ENCODE measurements at places on chromosomes 3 and 15.

GRCh38 chr3:117184574-117184973 is 475.0 kb downstream of the TUSC7 start:
- DNase-seq, result peak; percentile 37

GRCh38 chr3:53239800-53240199 is 16.0 kb downstream of the TKT start:
- no peak for DNase-seq

DNA sequence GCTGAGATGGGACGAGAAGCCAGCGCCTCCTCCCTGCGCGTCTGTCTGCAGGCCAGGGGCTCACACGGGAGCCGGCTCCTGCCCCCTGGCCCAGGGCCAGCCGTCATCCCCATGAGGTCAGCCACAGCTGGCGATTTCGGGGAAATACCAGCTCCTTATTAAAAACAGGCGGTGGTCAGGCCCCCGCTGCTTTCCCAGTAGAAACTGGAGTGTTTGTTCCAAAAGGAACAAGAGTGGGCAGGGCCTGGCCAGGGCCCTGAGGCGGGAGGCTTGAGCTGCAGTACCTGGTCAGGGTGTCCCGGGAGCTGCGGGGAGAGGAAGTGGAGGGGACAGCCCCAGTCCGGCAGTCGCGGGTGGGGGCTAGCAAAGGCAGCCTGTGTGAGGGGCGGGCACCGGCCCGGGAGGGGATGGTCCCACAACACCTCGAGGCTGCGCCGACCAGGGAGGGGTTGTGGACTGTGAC is 17.8 kb downstream of the MYL3 start:
- peak; percentile 90 for DNase-seq

GRCh38 chr3:32120471-32120870 is 14.1 kb downstream of the GPD1L start:
- DNase-seq, result no peak

GRCh38 chr3:177145954-177146353 is 51.3 kb downstream of the TBL1XR1 start:
- no peak for DNase-seq

DNA sequence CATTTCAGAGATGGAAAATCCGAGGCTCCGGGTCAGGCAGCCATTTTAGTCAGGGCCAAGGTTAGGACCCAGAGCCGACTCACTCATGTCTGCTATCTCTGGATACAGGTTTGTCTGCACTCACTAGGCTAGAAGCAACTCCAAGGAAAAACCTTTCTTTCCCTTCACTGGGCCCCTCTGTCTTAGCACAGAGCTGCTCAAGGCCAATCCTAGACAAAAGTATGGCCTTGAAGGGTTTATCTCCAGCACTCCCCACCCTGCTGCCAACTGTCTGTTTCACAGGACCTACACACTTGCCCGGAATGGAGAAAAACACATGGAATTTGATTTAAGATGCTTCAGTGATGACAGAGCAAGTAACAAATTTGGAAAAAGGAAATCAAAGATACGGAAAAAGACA is 25.6 kb downstream of the ACAN start:
- no peak for DNase-seq

DNA sequence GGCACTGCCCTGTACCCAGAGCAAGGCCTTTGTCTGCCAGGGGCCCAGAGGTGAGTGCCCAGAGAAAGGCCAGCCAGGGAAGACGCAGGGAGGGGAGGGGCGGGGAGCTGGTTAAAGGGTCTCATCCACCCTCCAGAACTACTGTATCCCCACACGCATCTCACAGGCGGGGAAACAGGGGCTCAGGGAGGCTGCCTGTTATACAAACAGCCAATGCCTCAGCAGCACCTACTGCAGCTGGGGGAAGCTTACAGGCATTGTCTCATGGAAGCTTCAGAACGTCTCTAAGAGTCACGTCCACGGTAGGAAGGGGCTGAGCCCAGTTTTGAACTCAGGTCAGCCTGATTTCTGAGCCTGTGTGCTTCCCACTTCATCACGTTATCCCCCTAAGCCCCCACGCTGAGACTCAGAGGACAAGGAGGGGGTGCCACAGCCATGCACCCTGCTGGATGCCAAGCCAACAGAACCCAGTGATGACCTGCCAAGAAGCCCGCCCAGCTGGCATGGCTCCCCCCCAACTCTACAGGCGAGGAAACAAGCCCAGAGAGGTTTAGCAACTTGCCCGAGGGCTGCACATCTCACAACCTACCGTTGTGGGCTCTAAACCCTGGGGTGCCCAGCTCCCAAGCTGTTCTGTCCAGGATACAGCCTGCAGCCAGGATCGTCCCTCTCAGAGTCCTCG is 54.5 kb downstream of the IQSEC1 start:
- no peak for DNase-seq

DNA sequence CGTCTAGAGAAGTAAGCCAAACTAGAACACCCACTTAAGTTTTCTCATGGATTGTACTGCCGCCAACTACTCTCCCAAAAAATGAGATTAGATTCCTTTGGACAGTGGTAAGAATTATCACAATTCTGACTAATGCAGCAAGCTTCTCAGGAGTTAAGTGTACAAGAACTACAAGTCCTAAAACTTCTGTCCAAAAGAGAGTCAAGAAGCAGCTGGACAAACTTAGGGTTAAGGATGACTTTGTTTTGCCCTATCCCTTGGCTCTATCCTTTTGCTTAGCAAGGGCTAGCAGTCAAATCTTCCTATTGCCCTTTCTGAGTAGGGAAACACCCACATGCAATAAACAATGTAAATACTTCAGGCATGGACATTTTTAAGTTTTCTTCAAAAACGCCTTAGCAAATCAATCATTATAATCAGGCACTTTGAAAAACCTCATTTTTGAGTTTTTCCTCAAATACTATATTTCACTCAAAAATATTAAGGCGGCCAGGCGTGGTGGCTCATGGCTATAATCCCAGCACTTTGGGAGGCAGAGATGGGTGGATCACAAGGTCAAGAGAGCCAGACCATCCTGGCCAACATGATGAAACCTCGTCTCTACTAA is 19.5 kb downstream of the RAF1 start:
- DNase-seq, result peak; percentile 38

DNA sequence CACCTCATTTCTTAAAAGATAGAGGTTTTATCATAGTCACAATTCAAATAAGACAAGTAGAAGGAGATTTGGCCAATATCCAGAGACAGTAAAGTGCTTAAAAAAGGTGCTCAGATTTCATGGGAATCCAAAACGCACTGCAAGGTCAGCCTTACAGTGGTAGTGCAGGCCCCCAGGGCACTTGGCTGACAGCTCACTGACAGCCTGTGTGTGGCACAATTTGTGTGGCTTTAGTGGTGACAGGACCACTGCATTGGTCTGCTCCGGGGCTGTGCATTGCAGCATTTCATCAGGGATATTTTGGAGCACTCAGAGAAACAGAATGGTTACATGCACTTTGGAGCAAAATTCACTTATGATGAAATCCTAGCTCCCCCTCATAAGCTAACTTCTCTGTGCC is 544.3 kb downstream of the NTRK3 start:
- no peak for DNase-seq

DNA sequence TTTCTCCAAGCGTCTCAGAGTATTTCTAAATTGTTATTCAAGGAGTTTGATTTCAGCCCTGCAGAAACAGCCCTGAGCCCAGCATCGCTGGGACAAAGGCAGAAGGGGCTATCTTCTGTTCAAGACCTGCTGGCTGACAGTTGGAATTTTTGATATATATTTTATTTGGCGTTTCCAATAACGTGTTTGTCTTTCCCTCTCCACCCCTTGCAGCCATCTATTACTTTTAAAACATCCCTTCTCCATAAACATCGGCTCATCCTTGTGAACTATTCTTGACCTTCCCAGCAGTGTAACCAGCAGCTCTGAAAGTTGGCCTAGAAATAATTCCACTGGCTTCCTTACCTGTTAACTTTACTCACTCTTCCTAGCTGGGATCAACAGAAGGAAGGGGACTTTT is 5.5 kb upstream of the MEIS2 start:
- DNase-seq, result no peak

DNA sequence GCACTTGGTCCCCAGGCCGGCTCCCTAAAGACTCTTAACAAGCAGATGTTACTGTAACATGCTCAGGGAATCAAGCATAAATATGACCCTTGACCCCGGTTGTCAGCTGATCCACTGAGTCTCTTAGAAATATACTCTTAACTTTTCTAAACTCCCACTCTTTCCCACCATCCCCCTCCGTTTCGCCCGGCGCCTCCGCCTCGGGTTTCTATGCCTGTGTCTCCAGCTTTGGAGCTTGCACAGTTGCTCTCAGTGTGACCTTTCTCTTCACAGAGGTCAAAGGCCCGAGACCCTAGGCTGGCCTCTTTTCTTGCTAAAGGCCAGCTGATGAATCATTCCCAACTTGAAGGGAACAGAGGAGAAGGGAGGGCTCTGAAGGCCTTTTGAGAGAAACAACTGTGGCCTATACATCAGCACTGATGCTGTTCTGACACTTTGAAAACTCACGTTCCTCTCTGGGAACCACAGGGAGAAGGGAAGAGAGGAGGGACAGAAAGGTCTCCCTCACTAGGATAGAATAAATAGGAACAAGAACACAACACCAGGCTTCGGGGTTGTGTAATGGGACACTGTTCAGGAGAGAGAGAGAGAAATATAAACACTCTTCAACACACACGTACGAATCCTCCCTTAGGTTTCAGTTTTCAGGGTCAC is 484.5 kb upstream of the NR2F2 start:
- no peak for DNase-seq

DNA sequence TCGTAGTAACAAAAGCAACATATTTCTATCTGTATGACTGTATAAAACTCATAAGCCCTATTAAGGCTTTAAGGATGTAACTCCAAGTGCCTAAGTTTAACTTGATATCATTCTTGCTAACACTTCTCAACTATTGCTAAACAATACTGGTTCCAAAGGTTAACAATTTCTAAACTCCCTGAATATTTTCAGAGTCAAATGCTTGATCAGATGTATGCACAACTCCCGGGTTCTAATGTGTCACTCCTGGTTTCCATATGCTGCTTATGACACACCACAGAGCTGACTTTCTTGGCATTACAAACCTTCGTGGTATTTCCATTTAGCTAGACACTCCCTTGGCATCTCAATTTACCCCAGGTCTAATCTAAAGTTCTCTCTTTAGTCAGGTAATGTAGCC is 26.3 kb downstream of the DZIP1L start:
- no peak for DNase-seq

GRCh38 chr15:59159210-59159609 is 47.4 kb upstream of the LDHAL6B start:
- DNase-seq, result no peak

DNA sequence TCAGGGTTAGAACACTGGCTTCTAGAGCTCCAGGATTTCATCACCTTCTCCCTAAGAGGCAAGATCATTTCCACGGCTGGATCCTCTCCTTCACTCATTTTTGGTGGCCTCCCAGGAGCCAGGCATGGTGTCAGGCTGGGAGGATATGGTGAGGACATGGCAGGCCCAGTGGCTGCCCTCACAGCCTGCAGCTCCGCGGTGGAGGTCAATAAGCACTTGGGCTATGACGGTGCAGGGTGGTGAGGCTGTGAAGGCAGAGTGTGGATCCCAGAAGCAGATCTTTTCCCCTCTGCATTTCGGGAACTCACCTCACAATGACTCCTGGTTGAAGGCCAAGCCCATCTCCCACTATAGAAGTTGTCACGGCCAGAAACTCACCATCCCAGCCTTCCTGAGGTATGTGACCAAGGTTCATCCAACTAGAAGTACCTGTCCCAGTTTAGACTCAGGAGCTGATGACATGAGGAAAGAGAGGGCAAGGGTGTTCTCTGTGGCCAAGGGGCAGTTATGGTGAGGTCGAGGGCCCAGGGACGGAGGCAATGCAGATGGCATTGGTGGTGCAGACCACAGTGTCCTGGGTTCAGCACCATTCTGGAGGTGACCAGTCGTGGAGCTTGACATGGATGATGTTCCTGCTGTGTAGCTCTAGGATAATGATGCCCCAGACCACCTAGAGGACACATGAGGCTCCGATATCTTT is 100.1 kb upstream of the SMAD3 start:
- DNase-seq, result no peak

DNA sequence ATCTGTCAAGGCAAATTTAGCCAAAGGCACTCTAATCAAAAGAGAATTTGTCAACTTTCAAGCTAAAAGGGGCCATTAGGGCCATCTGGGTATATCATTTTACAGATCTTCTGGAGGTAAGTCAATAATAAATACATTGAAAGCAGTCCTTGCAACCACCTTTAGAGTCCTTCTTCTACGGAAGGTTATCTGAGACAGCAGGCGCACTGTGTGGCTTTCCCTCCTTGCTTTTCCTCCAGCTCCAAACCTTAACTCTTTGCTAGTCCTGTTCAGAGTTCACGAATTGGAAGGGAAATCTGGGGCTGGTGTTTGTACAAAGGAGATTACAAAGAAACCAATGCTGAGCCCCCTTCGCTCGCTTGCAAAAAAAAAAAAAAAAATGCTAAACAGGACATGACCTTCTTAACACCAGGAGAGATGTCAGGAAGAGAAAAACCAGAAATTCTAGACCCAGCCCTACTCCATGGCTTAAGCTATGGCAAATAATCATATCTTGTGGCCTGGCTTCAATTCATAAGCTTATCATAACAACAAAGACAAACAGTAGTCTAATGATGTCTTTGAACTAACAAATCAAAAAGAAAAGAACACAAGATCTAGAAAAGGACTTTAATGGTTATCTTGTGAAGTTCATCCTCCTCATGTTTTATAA is 215.7 kb downstream of the STT3B start:
- no peak for DNase-seq

GRCh38 chr3:95775486-95776094 is 1038.8 kb upstream of the EPHA6 start:
- no peak for DNase-seq

- peak; percentile 82 for DNase-seq
These were observed 28.5 kb downstream of the BTD start for GRCh38 chr3:15629860-15630597.

- DNase-seq, result no peak
These were observed 177.4 kb upstream of the LINGO1 start for GRCh38 chr15:77810130-77810571.

DNA sequence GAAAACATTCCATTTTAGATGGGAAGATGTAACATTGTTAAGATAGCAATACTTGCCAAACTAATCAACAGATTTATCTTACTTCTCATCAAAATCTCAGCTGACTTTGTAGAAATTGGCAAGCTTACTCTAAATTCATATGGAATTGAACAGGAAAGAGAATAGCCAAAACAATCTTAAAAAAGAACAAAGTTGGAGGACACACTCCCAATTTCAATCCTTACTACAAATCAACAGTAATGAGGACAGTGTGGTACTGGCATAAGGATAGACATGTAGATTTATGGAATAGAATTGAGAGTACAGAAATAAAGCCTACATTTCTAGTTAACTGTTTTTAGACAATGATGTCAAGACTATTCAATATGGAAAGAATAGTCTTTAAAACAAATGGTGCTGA is 308.3 kb downstream of the SUCLG2 start:
- no peak for DNase-seq

- DNase-seq, result no peak
These were observed 60.4 kb downstream of the ARIH1 start for GRCh38 chr15:72534523-72534922.

Data from AG20443 (cell line).